ENCODE measurements at places on chromosomes 6 and 20.
A peak's percentile ranks its signal among the peaks of the same experiment; 100 is the strongest.

DNA sequence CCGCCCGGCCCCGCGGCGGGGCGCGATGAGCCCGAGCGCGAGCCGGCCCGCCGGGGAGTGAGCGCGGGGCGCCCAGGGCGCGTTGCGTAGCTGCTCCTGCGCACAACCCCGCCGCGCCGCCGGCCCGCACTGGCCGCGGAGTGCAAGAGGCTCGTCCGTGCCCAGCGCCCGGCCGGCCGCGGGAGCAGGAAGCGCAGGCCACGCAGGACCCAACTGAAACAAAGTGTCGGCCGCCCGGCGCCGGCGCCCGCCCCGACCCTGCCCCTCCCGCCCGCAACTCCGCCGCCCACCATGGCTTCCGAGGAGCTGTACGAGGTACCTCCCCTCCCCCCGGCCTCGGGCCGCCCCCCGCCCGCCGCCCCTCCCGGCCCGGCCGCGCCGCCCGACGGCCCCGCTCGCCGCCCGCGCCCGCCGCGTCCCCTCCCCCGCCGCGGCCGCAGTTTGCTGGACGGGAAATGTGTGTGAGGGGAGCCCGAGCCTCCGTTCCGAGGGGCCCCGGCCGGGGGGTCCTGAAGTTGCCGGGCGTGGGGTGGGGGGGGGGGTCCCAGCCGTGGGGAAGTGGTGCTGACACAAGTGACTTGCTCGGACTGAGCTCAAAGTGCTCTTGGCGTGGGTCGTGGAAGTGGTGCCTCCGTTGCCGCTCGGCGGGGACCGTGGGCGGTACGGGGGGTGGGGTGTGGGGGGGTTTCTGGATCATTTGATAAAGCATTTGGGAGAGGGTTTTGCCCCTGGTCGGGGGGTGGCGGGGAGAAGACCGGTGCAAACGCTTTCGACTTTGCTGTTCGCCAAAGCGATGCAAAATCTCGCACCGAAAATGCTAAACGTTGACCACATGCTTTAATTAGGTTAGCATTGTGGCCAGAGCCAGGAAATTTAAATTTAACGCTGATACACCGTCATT lies 539 bp downstream of the CDYL start:
- DNase-seq: peak; percentile 74

- peak; percentile 81 for DNase-seq
Measured at GRCh38 chr6:68778356-68779020, 143.4 kb downstream of the ADGRB3 start.

DNA sequence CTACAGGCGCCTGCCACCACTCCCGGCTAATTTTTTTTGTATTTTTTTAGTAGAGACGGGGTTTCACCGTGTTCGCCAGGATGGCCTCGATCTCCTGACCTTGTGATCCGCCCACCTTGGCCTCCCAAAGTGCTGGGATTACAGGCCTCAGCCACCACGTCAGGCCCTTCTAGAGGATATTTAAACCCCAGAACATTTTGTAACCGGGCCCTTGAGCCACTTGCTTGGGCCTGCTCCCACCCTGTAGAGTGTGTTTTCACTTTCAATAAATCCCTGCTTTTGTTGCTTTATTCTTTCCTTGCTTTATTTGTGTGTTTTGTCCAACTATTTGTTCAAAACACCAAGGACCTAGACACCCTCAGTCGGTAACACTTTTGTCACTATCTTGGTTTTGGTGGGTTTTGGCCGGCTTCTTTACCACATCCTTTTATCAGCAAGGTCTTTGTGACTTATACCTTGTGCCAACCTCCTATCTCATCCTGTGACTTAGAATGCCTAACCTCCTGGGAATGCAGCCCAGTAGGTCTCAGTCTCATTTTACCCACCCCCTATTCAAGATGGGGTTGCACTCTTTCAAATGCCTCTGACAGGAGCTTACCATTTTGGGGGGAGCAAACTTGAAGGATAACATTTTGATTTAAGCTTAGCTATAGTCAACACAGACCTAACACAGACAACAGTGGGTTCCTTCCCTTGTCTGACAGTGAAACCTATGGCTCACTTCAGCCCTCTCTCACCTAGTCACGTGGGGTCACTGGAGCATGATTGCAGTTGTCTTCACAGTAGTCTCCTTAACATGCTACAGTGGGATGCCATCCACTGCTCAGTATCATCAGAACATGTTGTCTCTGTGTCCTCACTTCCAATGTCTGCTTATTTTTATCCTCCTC lies 27.9 kb upstream of the KIF6 start:
- DNase-seq: no peak

- no peak for DNase-seq
Measured at GRCh38 chr6:121347484-121347883, 13.2 kb upstream of the TBC1D32 start.

DNA sequence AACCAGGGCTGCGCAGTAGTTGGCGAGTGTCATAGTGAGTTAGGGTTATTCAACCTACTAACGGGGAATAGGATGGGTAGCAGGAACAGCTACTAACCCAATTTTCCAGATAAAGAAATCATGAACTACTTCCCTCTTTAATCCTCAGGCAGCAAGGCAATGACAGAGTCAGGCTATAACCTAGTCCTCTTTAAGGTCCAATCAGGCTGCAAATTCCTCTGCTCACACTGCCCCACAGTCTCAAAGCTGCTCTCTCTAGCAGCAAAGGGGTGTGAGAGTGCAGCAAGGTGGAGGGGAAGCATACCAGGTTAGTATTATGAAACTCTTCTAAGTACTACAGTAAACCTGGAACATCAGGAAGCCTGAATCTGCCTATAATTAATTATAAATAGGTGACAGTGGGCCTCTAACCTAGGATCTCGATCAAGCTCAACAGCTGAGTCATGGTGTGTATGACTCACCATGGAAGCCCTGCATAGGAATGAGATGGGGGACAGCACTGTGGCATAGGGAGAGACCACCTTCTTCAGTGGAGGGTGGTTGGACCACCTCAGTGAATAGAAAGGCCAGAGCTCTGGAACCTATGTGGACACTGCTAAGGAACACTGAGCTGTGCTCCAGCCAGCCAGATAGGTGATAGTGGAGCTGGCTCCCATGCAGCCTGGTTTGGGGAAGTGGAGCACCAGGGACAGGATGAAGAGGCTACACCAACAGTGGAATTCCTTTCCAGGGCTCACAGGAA lies 7.9 kb downstream of the PEX6 start:
- no peak for DNase-seq

DNA sequence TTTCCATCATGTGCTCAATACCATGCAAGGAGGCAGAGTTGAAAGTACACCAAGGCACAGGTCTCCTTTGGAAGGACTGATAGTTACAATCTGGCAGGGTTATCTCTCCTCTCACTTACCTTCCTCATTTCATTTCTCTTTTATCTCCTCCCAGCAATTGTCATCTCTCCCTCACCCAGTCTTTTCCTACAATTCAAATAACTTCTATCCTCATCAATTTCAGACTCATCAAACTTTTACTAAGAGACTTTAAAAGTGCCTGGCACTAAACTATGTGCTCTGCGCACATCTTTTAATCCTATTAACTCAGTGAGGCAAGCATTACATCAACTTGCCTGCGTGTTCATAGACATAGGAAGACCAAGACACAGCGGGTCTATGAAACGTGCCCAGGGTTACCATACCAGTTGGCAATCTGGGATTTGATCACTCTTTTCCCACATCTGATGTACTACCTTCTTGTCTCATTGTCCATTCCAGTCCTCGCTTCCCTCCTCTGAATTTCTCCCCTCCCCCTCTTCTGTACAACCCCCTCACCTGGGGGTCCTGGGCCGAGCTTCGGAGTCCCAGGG lies 1.2 kb downstream of the VARS1 start:
- DNase-seq: peak; percentile 30

DNA sequence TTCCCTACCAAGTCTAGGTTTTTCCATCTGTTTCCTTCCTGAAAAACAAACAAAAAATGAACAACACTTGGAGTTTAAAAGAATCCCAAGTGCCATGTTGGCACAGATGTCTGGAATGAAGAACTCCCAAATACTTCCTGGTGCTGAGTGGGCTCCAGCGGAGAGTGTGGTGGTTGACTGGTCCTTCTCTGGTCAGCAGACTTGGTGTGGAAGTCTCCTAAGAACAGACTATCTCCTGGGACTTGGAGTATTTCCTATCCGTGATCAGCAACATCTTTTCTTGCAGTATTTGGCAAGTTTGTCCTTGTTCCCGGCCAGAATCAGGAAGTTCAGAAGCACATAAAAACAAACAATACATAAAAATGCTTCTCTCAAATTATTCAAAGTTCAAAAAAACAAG lies 154.1 kb downstream of the MTFR2 start:
- peak; percentile 33 for DNase-seq

DNA sequence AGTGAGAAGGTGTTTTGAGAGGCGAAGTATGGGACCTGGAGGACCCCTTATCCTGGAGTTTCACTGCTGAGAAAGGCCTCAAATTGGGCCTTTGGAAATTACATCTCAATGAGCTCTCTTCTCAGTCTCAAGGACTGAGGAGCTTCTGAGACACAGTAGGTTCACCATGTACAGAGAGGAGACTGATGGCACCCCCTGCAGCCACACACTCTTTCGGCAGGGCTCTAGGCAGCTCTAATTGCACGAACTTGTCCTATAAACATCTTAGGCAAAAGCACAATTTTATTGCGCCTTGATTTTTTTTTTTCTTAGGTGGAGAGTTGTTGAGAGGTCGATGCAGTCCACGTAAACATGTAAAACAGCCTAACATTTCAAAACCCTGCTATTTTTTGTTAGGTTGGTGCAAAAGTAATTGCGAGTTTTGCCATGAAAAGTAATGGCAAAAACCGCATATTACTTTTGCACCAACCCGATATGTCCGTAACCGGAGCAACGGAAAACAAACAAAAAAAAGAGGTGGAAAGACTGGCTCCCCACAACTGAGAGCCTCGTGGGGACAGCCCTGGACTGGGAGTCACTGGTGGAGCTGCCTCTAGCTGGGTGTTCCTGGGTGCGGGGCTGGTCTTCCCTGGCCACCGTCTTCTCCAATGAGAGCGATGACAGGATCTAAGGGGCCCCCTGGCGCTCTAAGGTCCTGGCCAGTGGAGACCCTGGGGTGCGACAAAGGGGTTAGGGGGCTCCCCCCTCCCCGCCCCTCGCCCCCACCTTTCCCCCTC lies 84.0 kb upstream of the EYA2 start:
- peak; percentile 58 for DNase-seq

DNA sequence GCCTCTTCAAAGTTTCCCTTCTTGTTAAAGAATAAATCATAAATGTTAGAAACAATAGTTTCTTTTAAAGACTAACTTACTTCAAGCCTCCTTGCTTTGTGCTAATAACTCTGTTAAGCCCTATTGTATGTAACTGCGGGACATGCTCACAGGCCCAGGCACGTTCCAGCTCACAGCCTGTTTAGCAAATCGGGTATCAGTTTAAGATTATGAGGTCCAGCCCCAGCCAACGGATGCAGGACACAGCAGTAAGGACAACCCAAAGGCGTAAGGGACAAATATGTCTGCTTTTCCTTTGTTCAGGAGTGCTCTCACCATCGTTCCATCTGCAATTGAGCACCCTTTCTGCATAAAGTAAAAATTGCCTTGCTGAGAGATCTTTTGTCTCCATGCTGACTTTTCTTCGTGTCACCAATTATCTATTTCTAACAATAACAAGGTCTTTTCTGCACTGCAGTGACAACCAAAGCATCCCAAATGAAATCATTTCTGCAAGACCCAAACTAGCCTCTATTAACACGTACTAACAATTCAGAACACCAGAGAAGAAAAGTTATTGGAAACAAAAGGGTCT lies 1.4 kb downstream of the C6orf52 start:
- peak; percentile 8 for DNase-seq

GRCh38 chr6:165986914-165987482 lies 180.7 kb downstream of the TBXT start:
- DNase-seq: peak; percentile 47

GRCh38 chr6:151121900-151122299 lies 117.9 kb upstream of the AKAP12 start:
- peak; percentile 75 for DNase-seq

DNA sequence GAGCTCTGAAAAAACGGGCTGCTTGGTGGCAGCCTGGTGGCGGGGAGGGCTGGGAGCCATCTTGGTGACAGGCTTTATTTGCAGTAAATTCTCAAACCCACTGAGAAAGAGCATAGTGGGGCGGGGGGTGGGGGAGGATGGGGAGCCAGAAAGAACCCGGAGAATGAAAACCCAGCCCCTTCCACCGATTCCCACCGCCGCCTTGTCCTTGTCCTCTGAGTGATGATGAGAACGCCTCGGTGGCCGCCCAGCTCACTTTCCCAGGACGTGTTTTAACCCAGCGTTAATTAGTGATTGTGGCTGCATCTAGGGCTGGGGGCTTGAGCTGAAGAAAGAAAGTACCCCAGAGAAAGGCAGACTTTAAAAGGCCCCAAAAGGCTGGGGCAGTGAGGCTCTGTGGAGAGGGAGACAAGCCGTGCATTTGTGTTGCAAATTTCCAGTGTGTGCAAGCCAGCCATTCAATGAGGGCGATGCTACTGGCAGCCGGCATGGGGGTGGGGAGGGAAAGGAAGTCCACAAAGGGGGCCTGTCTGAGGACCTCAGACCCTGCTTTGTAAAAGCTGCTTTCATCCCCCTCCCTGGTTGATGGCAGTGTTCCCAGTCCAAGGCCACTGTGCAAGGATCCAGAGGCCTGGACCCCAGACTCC lies 6.2 kb upstream of the GHRH start:
- peak; percentile 32 for DNase-seq

DNA sequence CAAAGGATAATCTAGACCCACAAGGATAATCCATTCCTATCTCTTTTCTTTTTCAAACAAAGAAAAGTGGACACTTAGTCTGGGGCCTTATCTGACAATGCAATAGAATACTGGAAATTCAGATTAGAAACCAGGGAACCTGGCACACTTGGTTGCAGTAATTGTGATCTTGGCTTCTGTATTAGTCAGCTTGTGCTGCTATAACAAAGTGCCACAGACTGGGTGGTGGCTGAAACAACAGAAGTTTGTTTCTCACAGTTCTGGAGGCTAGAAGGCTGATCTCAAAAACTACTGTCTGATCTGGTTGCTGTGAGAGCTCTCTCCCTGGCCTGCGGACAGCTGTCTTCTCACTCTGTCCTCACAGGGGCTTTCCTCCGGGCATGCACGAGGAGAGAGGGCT lies 49.4 kb downstream of the SNRNP48 start:
- no peak for DNase-seq

DNA sequence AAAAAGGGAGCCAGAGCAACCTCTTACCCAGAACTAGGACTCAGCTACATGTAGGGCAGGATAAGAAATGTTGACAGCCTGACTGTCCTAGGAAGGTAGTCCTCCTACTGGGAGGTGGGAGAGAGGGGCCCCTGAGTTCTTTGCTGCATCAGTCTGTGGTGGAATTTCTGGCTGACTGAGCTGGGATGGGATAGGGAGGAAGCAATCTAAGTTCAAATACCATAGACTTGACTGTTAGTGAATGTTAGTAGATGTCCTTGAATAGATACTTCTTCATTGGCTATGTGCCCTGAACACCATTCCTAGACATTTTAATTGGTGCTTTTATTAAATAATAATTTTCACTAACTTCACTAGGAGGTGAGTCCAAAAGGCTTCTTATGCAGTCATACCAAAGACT lies 1343.6 kb upstream of the CITED2 start:
- no peak for DNase-seq

GRCh38 chr20:37102571-37102970 lies 6.8 kb upstream of the RBL1 start:
- DNase-seq: no peak

DNA sequence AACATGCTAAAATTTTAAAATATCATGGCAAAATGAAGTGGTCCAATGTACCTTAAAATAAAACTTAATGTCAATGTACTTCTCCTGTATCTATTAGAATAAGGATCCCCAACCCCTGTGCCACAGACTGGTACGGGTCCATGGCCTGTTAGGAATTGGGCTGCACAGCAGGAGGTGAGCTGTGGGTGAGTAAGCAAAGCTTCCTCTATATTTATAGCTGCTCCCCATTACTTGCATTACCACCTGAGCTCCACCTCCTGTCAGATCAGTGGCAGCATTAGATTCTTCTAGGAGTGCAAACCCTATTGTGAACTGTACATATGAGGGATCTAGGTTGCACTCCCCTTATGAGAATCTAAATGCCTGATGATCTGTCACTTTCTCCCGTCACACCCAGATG lies 86.0 kb downstream of the SLC16A10 start:
- DNase-seq: no peak

Data from tongue (tissue), 3 donors.